ENCODE measurements at places on chromosomes 3 and 15. TPM values are rescaled to one million over a fixed set of nuclear protein-coding genes. Genes with fewer than 3 reads are reported as not detected.
A peak's percentile ranks its signal among the peaks of the same experiment; 100 is the strongest.

GRCh38 chr3:125128861-125129501 is 73.2 kb upstream of the HEG1 start:
- no peak for DNase-seq

DNA sequence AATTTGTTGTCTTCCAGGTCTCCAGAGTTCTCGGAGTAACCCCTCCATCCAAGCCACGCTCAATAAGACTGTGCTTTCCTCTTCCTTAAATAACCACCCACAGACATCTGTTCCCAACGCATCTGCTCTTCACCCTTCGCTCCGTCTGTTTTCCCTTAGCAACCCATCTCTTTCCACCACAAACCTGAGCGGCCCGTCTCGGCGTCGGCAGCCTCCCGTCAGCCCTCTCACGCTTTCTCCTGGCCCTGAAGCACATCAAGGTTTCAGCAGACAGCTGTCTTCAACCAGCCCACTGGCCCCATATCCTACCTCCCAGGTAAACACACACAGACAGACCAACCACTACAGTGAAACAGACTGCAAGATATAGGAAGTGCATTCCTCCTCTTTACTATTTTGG is 87.9 kb upstream of the BLM start:
- DNase-seq, result no peak

RCN2 gene
- 43.0 TPM for total RNA-seq

DNA sequence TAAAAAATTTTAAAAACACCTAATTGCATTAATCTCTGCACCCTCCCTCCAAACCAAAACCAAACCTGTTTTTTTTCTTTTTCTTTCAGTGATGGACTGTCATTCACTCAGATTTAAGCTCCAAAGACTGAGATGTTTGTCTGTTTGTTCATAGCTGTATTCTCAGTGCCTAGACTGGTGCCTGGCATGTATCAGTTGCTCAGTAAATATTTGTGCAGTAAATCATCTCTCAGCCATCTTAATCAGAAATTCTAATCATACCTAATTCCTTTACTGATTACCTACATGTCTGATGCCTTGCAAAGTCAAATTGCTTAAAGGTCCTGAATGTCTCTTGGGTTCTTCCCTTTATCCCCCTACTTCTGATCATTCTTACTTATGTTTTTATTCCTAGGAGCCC is 138.8 kb downstream of the ZNF609 start:
- no peak for DNase-seq

SLCO2A1 gene
- 22.5 TPM for total RNA-seq

GRCh38 chr3:102619361-102619760 is 184.5 kb downstream of the ZPLD1 start:
- no peak for DNase-seq

DNA sequence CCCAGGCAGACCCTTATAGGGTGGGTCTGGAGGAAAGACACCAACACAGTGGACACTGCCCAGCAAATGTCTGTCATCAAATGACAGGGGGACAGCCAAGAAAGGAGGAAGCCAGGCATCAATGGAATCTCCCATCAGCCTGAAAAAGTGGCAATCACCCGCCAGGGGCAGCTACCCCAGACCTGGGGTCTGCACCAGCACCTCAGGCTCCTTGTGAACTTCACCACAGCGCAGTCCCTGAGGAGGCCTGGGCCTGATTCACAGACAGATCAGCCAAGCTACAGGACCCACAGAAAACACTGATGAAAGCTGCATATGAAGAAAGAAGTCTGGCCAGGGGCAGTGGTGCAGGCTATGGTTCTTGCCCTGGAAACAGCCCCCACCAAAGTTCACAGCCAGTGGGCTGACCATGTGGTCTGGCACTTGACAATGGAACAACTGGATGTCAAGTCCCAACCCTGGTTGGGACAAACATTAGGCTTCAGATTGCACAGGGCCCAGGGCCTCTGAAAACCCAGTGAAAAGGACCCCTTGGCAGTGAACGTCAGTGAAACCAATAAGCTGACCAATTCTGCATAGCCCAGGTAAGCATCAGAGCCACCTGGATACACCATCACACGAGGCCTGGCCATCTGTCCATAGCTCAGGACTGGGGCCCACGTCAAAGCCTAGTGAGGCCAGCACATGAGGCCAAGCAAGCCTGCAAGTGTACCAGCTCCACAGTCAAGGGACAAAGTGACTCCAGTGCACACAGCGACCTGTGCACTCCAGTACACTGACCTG is 29.1 kb downstream of the ALS2CL start:
- no peak for DNase-seq

DNA sequence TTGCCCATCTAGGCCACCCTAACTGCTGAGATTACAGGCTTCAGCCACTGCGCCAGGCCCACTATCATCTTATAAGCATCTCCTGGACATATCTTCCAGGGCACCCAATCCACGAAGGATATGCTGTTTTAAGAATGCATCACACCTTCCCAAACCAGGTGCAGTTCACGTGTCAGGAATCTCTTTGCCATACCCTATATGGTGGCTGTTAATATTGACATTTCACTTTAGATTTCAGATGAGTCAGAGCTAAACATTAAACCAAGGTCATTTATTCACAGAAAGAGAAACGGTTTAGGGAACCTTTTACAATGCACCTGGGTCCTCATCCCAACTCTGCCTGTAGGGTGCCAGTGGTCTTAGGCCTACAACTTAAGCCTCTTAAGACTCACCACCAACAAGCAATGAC is 85.7 kb downstream of the TBL1XR1 start:
- DNase-seq, result no peak

TNNC1 gene
- total RNA-seq, result not detected

GRCh38 chr3:33919312-33920120 is 121.1 kb downstream of the PDCD6IP start:
- DNase-seq, result no peak

LRRC58 gene
- total RNA-seq, result 35.5 TPM

DNA sequence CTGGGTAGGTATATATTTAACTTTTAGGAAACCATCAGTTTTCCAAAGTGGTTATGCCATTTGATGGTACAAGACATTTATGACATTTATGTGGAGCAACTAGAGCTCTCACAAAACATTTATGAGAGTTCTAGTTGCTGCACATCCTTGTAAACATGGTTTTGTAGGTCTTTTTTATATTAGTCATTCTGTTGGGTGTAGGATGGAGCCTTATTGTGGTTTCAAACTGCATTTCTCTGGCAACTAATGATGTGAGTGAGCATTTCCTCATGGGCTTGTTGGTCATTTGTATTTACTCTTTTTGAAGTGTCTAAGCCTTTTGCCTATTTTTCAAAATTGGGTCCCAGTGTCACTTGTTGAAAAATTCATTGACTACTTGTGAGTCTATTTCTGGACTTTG is 45.7 kb upstream of the MGLL start:
- DNase-seq, result no peak

- DNase-seq, result no peak
Observed at GRCh38 chr3:72334681-72335457, 513.4 kb downstream of the SHQ1 start.

DNA sequence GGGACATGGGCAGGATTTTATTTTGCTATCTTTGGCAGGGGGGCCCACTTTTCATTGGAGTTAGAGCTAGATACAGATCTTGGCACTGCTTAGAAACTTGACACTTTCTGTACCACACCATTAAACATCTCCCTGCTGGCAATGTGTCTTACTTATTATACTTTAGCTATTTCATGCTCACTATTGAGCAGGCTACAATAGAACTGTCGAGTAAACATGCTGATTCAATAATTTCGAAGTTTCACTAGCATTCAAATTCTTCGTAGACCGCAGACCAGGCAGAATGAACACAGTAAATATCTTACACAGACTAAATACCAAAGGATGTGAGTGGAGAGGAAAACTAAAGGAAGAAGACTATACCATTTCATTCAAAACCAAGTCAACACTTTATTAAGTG is 180.8 kb downstream of the UNC13C start:
- no peak for DNase-seq

DNA sequence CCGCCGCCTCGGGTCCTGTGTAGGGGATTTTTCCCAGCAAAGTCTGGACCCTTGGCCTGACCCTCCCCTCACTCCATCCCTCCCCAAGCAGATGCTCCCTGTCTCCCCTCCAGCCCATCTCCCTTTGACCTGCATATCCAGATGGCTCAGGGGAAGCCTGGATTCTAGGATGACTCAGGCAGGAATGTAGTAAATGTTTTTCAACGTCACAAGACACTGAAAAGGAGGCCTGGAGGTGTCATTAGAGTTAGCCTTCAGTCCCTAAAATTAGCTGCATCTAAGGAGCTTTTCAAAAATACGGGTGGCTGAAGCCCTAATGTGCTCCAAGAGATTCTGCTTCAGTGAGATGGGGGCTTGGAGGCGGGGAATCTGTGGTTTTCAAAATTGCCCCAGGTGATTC is 7.2 kb downstream of the ACAN start:
- no peak for DNase-seq

DNA sequence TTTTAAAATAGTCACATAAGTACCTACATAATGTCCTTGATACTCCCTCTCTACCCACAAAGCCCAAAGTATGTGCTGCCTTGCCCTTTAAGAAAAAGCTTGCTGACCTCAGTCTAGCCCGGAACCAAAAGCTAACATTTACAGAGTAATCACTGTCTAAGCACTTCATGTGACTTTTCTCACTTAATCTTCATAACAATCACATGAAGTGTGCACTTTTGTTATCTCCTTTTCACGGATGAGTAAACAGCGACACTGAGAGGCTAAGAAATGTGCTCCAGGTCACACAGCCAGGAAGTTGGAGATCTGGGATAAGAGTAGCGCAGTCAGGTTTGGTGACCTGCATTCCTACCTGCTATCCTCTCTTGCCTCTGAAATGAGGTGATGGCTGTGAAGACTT is 194.0 kb downstream of the ITPR1 start:
- no peak for DNase-seq

DNA sequence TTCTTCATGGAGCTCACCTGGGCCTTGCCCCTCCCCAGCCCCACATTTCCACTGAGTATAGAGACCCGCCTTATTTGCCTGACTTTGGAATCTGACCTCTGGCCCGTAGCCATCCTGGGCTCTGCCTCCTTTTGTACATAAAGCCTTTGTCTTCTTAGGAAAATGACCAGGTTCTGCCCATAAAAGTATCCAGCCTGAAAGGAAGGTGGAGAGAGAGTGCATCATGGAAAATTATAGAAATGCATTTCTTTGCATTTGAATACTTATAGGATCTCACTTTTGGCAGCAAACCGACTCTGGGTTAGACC is 3.6 kb upstream of the SH2D7 start:
- no peak for DNase-seq

DNA sequence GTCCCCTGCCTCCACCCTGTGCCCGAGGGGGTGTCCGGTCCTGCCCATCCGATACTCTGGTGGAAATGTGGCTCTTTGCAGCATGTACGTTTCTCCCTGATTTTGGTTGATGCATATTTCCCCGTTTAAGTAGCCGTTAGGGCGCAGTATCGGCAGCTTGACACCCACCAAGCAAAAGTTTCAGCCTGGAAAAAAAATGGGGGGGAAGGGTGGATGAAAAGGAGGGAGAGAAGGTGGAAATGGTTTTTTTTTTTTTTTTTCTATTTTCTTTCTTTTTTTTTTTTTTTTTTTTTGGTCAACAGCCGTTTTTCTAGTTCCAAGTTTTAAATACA is 1.3 kb downstream of the RAP2B start:
- DNase-seq, result no peak

SYNPR gene
- not detected for total RNA-seq

ZBTB20 gene
- 71.3 TPM for total RNA-seq

GRCh38 chr3:6799264-6799915 is 61.5 kb upstream of the GRM7 start:
- DNase-seq, result peak; percentile 31

GRCh38 chr3:97131476-97131875 is 317.1 kb downstream of the EPHA6 start:
- no peak for DNase-seq

FGF7 gene
- 127 TPM for total RNA-seq

DNA sequence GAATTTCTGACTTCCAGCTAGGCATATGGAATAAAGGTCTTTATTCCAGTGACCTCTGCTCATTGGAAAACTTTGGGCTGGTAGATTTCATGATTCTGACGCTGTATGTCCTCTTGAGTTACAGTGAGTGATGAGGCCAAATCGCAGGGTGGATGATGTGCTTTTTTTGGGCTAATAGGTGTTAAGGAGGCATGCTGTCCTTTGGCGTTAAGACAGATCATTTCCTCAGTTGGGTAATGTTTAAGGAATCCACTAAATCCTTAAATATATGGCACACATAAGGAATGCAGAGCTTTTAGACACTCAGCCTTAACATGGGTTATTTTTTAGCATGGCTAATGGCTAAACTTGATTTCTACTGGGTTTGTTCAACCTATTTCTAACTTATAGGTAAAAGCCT is 87.9 kb downstream of the LPP start:
- no peak for DNase-seq

PLA1A gene
- total RNA-seq, result 6.8 TPM

DNA sequence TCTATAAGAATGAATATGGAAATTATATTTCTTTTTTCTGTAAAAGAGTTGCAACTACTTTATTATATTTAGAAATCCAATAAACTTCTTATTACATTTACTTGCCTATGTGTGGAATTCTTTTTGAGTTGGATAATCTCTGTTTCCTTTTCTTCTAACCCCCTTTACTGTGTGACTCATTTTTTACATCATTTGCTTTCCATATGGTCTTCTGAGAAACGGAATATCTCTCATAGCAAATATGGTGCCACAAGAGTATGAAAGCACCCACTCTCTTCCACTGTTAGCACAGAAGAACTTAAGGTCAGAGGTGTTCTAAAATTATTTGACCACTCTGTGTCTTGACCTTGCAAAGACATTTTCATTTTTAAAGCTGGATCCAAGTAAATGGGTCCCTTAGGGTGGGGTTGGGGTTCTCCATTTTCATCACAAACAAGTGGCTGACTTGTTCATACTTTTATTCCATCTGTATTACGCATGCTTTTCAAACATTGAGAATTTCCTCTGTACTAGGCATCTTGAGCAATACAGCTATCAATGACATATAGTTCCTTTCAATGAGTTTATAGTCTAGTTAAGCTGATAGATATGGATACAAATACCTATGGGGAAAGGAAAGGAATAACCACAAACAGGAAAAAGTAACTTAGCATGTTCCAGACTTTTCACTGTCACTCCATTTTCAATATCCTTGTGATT is 281.1 kb upstream of the TPRG1 start:
- no peak for DNase-seq
